ENCODE measurements at places on chromosomes 1 and 21.
A peak's percentile ranks its signal among the peaks of the same experiment; 100 is the strongest.

DNA sequence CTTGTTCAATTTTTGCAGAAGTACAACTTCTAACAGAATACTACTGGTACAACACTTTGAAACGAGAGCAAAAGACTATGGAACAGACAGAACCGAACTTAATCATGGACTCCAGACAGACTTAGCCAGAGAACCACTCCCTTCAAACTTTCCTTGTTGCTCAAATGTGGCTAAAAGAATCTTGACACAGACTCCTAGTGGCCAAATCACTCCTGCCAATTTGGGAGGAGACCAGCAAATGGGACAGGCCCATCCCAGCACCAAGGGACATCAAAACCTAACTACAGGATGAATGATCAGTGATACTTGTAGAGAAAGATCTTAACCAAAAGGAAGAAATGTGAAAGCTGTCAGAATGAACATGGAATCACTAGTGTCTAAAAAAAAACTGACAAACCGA lies 154.0 kb downstream of the MATN1 start:
- DNase-seq = no peak

DNA sequence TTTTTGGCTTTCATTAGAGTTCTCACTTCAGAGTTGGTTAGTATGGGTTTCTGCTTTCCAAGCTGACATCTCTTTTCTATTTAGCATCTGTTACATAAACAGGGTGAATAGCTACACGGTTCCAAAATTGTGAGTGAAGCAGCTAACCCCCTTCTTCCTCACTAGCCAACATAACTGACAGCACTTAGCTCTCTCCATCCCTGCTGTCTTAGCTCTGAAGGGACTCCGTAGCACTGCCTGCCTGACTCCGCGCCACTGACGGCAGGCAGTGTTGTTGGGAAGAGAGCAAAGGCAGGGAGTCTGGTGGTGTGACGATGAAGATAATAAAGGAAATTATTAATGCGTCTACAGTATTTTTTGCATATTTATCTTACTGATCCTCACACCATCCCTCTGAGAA lies 247.0 kb downstream of the PTBP2 start:
- DNase-seq = no peak

- no peak for DNase-seq
These were observed 29.2 kb downstream of the ZNF281 start for GRCh38 chr1:200380589-200381021.

DNA sequence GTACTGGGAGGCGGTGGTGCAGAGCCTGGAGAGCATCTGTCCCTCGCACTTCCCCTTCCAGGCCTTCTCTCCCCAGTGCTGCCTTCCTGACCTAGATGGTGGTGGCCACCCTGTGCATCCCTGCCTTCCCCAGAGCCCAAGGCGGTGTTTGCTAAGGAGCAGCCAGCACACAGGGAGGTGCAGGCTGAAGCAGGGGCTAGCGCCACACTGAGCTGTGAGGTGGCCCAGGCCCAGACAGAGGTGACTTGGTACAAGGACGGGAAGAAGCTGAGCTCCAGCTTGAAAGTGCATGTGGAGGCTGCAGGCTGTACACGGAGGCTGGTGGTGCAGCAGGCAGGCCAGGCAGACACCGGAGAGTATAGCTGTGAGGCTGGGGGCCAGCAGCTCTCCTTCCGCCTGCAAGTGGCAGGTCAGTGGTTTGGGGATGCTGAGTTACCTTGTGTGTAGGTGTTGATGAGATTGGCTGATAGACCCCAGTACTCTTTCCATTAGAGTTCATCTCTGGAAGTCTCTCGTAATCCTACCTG lies 51.6 kb downstream of the OBSCN start:
- DNase-seq = no peak

DNA sequence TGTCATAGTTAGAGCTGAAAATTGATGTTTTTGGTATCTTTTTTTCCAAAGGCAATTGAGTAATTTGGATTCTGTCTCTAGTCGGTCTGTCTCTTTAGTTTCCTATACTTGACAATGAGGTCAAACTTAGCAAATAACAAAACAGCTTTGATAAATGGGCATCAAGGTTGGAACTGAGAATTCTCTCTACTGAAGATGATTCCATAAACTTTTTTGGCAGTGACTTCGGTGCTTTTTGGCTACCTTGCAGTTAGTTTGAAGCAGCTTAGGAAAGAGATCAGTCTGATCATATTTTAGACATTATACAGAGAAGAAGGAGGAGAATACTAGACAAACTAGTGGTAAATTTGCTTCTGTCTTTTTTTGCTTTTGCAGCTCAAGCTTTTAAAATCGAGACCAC lies 559 bp downstream of the VCAM1 start:
- no peak for DNase-seq

GRCh38 chr1:213993929-213994328 lies 6.2 kb downstream of the PROX1 start:
- DNase-seq = no peak

DNA sequence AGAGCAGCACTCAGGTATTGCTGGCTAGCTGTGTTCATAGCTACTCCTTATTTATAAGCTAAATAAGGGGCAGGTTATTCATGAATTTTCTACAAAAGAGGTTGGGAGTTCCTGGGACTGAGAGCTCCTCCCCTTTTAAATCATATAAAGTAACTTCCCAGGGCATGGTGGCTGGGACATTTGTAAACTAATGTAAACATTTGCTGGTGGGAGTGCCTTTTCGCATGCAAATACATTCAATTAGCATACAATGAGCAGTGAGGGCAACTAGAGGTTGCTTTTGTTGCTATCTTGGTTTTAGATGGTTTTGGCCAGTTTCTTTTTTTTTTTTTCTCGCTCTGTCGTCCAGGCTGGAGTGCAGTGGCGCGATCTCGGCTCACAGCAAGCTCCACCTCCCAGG lies 43.4 kb downstream of the GNPAT start:
- no peak for DNase-seq

- no peak for DNase-seq
These were observed 216.4 kb upstream of the KIAA0040 start for GRCh38 chr1:175408986-175409385.

GRCh38 chr1:172172352-172172831 lies 248.1 kb upstream of the C1orf105 start:
- peak; percentile 77 for DNase-seq

GRCh38 chr1:211925016-211925415 lies 94.5 kb upstream of the LPGAT1 start:
- no peak for DNase-seq

DNA sequence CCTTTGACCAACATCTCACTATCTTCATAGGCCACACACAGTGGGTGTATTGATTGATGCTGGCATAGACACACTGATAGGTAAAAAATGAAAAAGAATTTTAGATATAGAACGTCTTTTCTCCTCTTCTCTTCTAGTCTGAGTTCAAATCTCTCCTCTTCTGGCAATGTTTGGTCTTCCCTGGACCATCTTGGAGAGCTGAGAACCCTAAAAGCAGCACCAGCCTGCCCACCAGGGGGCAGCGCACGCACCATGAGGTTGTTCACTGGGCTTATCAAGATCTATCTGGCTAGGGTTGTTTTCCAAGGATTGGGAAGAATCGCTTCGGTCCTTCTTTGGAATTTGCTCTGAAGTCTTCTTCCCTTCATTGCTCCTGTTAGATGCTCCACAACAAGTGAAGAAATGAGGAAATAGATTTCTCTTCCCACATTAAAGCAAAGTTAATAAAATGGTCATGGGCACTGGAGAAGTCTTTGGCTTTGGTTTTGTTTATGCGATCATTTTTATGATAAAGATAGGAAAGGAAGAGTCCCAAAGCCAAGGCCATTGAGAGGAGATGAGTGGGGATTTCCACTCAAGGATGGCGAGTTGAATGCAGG lies 104.0 kb upstream of the OLIG2 start:
- no peak for DNase-seq

DNA sequence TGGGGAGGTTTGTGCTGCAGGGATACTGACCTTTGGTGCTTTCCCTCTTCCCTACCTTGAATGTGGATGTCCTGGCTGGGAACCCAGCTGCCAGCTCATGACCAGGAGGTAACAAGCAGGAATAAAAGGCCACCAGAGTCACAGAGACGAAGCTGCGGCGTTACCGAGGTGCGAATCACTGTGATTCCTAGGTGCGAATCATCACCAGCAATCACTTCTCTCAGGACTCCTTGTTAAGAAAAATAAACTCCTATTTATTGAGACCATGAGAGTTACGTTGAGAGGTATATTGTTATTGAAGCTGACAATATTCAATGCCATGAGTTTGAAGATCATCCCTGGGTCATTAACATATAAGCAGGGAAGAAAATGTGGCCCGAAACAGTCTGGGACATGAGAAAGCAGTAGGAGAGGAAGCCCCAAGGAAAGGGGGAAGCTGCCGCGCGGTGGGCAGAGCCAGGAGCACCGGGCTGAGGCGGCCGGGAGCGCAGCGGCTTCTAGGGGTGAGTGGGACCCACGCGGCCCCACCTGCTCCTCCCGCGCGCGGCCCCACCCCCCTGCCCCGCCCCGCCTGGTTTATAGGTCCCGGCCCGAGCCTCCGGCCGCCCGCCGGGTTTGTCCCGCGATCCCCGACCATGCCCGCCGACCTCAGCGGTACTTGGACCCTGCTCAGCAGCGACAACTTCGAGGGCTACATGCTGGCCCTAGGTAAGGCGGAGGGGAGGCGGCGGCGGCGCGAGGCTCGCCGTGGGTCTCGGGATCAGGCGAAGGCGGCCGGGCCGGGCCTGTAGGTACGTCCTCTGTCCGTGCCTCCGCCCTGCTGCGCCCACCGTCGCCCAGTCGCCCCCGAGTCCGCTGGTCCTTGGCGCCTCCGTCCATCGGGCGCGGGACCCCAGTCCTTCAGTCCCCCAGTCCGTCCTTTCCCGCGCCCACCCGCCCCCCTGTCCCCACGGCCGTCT lies at the start of gene RBP7:
Gene RBP7, plus strand, starts transcription at position 605 of the 959 bp plus-strand sequence. Its CDS starts 31 bp downstream, at position 636.
- DNase-seq = no peak

DNA sequence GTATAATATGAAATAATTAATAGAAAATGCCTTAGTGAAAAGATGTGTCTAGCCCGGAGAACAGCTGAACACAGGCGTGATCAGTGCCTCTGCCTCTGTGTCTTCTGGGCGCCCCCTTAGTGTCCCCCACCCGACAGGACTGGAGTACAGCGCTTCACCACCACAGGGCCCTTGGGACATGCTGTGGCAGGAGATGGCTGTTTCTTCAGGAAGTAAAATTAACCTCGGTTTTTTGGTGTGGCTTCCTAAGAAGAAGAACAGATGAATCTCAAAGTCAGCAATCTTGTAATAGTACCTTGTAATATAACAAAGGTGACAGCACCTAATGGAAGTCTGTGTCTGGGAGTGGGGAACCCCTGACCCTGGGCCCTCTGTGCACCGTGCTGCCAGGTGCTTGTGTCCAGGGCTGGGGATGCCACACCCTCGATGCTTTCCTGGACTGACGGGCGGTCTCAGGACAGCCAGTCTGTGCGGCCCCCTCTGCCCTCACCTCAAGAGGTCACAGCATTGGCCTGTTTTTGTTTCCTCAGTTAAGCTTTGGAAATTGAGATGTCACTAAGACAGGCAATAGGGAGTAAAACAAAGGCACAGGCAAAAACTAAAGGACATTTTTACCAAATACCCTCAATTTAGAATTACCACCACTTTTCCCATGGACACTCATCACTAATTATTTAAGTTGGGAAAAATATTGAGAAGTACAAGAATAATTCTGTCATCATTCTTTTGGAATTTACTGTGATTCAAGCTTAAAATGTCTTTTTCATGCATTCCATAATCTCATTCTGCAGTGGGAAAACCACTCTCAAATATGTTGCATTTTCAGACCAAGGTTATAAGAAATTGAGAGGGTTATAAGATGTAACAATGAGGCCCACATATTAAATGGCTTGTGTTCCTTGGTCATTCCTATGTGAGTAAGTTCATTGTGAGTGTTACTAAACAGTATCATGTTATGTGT lies 79.3 kb downstream of the ADARB1 start:
- DNase-seq = peak; percentile 80

DNA sequence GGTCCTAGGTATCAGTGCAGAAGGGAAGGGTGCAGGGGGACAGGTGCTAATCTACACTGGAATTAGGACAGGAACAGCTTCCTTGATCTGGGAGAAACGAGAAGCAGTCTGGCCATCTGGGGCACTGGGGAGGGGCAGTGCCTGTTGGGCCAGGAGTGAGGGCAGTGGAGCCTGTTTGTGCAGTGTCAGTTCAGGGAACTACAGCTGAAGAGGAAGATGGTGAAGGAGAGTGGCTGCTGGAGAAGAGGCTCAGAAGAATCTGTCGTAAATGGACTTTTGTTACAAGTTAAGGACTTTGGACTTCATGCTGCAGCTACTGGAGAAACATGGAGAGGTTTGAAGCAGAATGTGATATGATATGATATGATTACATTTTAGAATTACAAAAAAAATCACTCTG lies 3.2 kb upstream of the TNFSF4 start:
- no peak for DNase-seq

GRCh38 chr1:98920441-98921110 lies 84.1 kb downstream of the PLPPR5 start:
- DNase-seq = peak; percentile 76

DNA sequence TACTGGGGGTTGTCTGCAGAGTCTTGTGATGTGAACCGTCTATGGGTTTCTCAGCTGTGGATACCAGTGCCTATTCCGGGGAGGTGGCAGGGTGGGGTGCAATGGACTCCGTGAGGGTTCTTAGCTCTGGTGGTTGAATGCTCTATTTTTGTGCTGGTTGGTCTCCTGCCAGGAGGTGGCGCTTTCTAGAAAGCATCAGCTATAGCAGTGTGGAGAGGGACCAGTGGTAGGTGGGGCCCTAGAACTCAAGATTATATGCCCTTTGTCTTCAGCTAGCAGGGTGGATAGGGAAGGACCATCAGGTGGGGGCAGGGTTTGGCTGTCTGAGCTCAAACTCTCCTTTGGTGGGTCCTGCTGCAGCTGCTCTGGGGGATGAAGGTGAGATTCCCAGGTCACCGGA lies 127.3 kb upstream of the PLD5 start:
- DNase-seq = no peak

DNA sequence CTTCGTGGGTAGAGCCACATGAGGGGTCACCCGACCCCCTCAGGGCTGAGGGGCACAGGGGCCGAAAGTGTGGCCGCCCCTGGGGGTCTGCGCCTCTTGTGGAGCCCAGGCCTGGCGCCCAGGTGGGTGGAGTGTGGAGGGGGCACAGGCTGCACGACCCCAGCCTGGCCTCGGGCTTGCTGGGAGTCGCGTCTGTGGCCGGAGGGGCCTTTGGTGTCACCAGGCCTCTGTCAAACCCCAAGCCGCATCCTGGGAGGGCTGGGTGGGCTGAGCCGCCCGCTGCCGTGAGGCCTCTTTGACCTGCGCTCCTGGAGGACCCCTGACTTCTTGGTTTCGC lies 60.7 kb downstream of the FAAP20 start:
- DNase-seq = no peak

DNA sequence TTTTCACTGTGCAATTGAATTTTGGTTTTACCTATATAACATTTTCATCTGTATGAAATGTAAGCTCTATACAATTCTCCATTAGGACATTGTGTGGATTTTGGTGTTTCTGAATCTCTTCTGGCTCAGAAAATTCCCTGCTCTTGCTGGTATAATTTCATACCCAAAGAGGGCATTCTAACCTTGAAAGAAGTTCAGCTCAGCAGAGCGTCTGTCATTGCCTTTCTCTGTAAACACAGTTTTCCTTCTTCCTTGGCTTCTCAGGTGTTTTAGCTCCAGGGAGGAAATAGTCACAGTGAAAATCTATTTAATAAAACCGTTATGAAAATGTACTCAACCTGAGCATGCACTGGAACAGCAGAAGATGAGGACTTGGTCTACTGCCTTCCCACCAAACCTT lies 16.0 kb downstream of the DISC1 start:
- DNase-seq = no peak

GRCh38 chr1:94554580-94554979 lies 13.0 kb upstream of the F3 start:
- DNase-seq = no peak

GRCh38 chr1:92945748-92946270 lies 15.5 kb downstream of the DIPK1A start:
- no peak for DNase-seq

GRCh38 chr1:62433861-62434617 lies 2.8 kb upstream of the USP1 start:
- DNase-seq = no peak

GRCh38 chr1:98991127-98992012 lies 13.3 kb downstream of the PLPPR5 start:
- DNase-seq = peak; percentile 96
